ENCODE measurements at places on chromosomes 6 and 20.

DNA sequence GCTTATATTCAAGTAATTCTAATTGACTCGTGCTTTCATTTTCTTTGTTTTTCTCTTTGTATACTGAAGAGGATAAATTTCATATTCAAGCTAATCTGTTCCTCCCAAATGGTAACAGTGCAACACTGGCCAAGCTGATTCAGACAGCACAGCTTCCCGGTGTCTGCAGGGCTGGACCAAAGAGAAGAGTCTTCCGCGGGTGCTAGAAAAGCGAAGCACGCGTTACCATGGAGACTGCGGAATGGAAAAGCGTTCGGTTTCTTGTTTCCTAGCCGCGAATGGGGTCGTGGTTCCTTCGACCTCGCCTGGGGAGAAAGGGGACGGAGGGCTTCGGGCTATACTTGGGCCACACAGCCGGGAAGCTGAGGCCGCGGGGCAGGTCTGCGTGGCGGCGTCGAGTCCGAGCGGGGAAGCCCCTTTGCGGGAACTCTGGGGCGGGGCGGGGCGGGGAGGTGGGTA lies 6.2 kb upstream of the ZNF311 start:
- DNase-seq: peak; percentile 63

GRCh38 chr6:43299338-43300293 lies 1.6 kb downstream of the SLC22A7 start:
- no peak for DNase-seq

- no peak for DNase-seq
Observed at GRCh38 chr6:25833136-25833535, 1.3 kb upstream of the SLC17A1 start.

GRCh38 chr6:95133578-95133977 lies 443.8 kb upstream of the MANEA start:
- peak; percentile 5 for DNase-seq

GRCh38 chr6:120496661-120497060 lies 837.6 kb downstream of the TBC1D32 start:
- no peak for DNase-seq

GRCh38 chr6:106167096-106167814 lies 81.1 kb downstream of the PRDM1 start:
- no peak for DNase-seq

DNA sequence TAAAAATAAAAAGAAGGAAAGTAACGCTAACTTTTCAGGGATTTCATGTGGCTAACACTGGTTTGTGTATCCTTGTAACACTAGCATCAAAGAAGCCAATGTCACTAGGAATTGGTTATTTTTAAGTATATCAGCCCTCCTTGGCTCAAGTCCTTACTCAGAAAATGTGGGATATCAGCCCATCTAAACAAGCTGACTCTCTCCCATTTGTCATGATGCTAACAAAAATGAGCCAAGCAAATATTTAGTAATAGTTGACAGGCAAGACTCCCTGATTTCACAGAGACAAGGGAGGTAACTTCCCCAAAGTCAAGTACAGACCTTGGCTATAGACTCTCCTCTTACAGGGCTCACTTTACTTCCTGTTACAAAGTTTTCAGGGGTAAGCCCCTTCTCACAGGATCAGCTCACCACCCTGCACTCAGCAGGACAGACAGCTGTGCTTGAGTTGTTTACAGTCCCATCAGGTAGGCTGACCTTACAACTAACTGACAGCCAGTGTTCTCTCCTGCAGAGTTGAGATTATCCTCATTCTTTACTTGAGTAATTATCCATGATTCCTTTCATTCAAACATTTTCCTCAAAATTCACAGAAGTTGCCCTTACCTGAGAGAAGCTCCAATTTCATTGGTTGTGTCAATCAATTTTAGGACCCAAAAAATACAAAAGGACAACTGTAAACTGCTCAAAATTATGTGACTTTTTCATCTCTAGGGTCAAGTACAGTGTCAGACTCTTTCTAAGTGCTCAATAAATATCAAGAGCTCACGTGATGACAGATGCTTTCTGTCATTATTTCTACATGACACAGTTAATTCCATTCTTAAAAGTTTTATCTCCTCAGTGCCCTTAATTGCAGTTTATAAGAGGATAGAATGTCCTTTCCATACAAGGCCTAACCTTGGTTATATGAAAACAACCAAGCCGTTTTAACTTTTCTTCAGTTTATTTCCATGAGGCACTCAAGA lies 38.1 kb upstream of the BMP5 start:
- DNase-seq: peak; percentile 63

DNA sequence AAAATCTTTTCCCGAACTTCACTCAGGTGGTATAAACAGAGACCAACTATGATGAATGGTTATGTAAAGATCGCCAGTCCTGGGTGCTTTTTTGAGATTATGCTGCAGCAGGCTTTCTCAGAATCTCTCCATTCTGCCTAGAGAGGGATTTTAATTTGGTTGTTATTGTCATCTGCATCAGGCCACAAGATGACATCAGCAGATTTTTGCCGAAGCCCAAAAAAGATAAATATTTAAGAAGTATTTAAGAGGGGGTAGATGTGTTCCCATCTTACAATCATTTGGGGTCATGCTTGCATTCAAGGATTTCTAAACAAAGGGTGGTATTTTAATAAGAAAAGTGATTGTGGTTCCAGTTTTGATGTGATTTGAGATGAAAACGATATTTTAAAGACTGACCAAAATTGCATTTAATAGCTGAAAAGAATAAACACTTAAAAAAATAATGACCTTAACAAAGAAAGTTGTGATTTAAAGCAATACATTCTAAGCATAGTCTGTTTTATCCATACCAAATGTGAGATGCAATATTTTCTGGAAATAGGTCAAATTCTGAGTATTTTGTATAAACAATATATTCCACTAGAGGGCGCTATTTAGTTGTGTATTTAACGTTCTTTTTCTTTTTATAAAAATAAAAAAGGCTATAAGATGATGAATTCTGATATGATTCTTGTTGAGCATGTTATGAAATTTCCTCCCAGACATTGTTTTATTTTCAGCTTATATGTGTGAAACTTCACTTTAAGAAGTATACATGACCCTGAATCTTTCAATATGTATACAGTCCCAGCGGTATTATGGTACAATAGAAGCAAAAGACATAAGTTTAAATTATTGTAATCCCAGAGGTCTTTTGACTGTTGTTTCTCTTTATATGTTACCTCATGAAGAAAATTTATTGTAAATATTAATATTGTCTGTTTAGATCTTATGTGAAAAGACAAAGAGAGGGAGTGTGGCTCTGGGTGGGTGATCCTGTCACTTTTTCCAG lies 51.0 kb upstream of the ZFP64 start:
- peak; percentile 41 for DNase-seq

- no peak for DNase-seq
Observed at GRCh38 chr6:109531446-109531845, 48.4 kb upstream of the ZBTB24 start.

DNA sequence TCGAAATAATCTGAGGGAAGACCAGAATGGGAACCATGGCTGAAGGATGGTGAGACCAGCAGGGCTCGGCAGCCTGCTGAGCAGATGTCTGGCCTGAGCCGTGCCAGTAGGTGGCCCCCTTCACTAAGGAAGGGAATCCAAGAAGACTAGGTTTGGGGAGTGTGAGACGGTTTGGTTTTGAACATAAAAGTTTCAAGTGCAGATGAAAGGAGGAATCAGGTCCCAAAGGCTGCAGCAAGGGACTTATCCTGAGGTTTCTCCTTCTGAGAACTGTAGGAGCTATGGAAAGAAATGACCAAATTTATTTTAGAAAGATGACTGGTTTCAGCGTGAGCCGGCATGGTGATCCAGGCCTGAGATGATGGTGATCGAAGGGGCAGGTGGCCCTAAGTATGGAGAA lies 4.6 kb upstream of the OSER1 start:
- peak; percentile 77 for DNase-seq

GRCh38 chr6:36662827-36663256 lies 15.7 kb upstream of the CDKN1A start:
- DNase-seq: no peak

DNA sequence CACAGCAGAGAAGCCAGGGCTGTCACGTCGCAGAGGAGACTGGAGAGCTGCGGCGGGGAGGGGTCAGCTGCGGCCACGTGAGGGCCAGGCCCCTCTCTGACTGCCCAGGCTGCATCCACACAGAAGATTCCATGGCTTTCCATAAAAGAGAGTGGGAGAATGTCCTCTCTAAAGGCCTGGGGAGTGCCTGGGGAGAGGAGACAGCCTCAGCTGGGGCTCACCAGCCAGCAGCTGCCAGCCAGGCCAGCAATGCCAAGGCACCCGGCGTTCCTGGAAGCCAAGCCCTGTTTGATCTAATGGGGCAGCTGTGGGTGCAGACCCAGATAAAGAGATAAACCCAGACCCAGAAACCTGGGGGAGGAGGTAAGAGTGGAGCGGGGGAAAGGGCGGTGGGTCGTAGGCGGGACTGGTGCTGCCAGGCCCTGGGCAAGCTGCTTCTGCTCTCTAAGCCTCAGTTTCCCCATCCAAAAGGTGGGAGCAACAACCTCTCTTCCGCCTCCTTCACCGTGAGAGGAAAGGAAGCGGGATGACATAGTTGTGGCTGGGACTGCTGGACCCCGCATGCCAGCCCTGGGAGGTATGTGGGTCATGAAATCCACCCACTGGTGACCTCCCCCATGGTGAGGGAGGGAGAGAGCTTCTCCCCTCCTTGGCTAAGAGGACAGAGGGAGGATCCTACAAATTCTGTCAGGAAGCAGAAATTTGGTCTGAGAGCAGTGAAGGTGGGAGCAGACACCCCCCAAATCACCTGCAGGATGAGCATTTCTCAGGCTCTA lies 3.1 kb upstream of the OSBPL2 start:
- DNase-seq: no peak

DNA sequence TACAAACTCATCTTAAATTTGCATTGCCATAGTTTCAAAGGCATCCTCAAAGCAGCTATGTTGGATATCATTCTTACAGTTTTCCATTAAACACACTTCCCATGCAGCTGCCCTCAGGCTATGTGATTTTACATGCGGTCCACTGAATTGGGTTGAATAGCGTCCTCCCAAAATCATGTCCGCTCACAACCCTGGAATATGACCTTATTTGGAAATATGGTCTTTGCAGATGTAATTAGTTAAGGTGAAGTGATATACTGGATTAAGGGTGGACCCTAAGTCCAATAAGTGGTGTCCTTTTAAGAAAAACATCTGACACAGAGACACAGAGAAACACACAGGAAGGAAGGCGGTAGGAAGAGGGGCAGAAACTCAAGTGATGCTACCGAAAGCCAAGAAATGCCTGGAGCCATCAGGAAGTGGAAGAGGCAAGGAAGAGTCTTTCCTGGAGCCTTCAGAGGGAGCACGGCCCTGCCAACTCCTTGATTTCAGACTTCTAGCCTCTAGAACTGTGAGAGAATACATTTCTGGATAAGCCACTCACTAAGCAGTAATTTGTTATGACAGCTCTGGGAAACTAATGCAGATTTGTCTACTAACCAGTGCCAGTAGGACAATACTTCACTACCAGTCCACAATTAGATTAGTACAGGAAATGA lies 42.7 kb upstream of the NHSL1 start:
- peak; percentile 82 for DNase-seq

DNA sequence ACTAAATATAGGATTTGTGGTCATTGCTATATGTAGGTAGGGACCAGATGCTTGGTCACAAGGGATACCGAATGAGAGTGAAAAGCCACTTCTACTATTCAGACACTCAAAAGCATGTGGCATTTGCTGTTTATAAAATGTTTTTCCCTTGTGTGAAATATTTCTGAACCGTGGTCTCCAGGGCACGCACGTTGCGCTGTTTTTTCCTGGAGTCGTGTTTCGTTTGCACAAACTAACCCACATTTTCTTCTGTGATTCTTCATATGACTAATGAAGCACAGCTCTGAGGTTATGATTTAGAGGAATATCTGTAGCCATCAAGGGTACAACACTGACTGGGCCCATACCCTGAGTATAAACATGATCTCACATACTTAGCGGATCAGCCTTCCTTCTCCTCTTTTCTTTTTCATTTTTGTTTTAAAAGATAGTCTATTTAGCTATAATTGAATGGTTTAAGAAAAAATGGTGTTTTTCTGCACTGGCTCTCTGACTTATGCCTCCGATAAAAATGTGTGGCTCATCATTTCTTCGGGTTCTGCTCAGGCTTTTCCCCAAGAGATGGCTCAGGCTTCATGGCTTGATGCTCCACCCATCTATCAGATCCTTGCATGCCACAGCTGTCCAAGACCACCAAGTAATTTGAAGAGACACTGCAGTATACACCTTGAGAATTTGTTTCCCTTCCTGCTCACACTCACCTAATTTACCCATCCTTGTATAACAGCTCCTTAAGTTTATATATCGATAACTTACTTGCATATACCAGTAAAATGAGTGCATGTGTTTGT lies 59.9 kb upstream of the HBS1L start:
- no peak for DNase-seq

- DNase-seq: no peak
Observed at GRCh38 chr6:38413102-38413800, 226.5 kb downstream of the BTBD9 start.

GRCh38 chr6:10875026-10875425 lies 6.8 kb downstream of the GCM2 start:
- no peak for DNase-seq

DNA sequence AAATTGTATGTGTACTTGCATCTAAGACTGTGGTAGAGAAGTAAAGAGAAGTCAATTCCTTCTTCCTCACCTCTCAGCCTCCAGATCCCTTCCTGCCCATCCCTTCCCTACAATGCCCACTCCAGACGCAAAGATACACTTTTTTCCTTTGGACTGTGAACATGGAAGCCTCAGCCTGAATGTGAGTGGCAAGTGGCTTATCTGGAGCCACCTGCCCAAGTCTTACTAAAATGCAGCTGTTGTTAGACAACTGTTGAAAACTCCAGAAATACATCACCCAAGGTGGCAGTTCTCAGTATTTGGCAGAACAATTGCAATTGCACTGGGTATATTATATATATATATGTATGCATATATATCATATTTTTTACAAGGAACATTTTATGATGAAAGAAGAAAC lies 7.5 kb downstream of the VGLL2 start:
- no peak for DNase-seq

DNA sequence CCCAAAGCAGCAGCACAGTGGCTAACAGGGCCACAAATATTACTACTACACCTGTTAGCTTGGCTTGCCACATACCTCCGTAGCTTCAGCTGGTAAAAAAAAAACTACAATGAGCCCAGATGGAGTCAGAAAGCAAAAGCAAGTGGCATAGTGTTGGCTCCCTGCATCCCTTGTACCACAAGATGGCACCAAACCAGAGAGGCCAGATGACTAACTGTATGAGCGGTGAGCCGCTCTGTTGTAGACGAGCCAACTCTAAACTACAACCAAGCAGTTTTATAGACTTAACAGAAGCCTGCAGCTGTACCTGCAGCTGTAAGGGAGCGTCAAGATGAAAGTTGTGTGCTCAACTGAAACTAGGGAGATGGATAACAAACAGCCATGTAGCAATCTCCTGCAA lies 84.5 kb upstream of the MCHR2 start:
- DNase-seq: peak; percentile 27

- DNase-seq: no peak
Observed at GRCh38 chr20:48754292-48754691, 73.5 kb downstream of the PREX1 start.
